ENCODE measurements at places on chromosomes 5 and 9.

GRCh38 chr5:95812074-95812471 is 10.5 kb downstream of the GLRX start:
- no peak for DNase-seq

DNA sequence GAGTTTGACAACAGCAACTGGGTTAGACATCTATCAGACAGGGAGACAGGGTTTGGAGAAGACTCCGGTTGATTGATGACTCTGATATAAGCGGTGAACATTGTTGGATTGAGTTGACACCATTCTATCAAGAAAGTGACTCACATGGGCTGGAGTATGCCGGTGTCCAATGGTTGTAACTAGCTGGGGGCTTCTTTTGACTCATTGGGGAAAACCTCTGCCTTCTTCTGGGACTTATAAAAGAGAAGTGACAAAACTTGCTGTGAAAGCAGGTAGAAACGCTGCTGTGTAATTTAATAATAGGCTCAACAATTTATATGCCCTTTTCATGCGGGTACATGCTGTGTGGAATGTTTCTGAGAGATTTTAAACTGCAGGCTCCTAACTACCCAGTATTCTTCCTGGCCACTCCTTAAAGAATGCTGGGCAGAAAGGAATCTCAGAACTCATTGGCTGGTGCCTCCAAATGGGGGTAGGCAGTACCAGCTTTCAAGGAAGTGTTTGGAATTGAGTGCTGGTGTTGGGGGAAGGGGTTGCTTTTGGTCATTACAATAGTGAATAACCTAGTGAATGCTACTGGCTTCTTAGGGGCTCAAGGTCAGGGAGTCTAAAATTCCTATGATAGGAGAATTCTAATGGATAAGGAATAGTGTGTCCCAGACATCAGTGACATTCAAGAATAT is 43.9 kb downstream of the FYB1 start:
- DNase-seq: no peak

GRCh38 chr9:109454041-109454440 is 44.1 kb downstream of the PTPN3 start:
- no peak for DNase-seq

GRCh38 chr5:150481708-150481965 is 26.3 kb upstream of the NDST1 start:
- no peak for DNase-seq

GRCh38 chr5:37859805-37860204 is 20.0 kb upstream of the GDNF start:
- no peak for DNase-seq

- no peak for DNase-seq
Measured at GRCh38 chr5:367358-368130, 46.0 kb downstream of the AHRR start.

GRCh38 chr9:94144394-94144793 is 60.1 kb downstream of the PTPDC1 start:
- DNase-seq: no peak

DNA sequence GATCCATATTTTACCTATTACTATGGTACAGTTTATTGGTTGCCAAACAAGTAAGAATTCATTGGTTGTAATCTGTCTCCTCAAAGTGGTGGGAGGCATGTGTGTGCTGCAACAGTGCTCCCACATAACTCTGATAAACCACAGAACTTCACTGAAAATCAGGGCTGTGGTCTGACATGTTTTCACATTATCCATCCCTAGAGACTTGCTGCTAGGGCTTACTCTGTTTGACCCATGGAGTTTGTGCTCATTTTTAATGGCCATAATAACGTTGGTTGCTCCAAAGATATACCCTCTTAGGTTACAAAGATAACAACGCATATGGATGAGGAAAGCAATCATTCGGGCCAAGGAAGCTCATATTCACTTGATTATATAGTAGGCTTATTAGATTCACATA is 37.0 kb downstream of the HACD4 start:
- DNase-seq: no peak

- no peak for DNase-seq
Measured at GRCh38 chr5:3320317-3320875, 275.2 kb upstream of the IRX1 start.
